ENCODE measurements at places on chromosomes 12 and 14.
A peak's percentile ranks its signal among the peaks of the same experiment; 100 is the strongest.

GRCh38 chr12:69837191-69837590 is 12.2 kb downstream of the MYRFL start:
- no peak for DNase-seq

GRCh38 chr12:53221203-53222080 is 10.6 kb downstream of the RARG start:
- peak; percentile 55 for DNase-seq

DNA sequence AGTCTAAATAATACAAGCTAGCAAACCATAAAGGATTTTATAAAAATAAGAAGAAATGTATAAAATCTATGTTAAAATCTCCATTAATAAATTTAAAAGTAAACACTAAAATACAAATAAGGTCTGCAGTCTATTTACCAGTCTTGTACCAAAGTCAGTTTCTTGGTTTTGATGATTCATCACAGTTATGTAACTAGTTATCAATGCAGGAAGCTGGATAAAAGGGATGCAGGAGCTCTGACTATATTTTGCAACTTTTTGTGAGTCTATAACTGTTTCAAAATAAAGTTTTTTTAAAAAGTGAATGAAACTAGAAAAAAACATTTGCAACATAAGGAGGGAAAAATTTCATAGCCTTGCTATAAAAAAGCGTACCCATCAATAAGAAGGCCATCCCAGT is 151.5 kb downstream of the DERA start:
- DNase-seq: no peak

- no peak for DNase-seq
These were observed 564 bp downstream of the ATXN3 start for GRCh38 chr14:92105893-92106142.

- no peak for DNase-seq
These were observed 125.2 kb downstream of the SLC25A21 start for GRCh38 chr14:37047226-37047625.

DNA sequence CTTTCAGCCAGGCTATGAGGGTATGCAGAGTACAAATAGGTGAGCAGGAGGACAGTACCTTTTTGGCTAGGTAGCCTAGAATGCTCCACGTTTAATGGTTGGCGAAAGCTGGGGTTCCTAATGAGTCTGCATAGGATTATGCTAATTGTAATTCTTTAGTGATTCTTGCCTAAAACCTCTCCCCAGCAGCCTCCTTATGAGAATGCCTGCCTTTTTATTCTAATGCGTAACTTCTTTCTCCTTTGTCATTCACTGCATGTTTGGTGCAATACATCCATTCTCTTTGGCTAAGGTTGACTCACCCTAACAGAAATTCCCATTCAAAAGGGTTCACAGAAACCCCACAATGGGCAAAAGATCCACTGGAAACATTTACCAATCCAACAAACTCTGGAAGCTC is 752.2 kb downstream of the FSCB start:
- no peak for DNase-seq

- DNase-seq: no peak
These were observed 27.2 kb downstream of the VCPKMT start for GRCh38 chr14:50089208-50089607.

- DNase-seq: no peak
These were observed 67.0 kb downstream of the MAP1LC3B2 start for GRCh38 chr12:116626153-116626552.

Measured in NCI-H345 (cell line).